CD8-positive, alpha-beta memory T cell (primary cell): ENCODE measurements at places on chromosomes 2 and 18. TPM values are rescaled to one million over a fixed set of nuclear protein-coding genes. Genes with fewer than 3 reads are reported as not detected.
A peak's percentile ranks its signal among the peaks of the same experiment; 100 is the strongest.

- no peaks in the 10 kb centered on the region for H3K27me3 ChIP-seq
These were observed 138.7 kb upstream of the AQP4 start for GRCh38 chr18:27004056-27004829.

SLC9A2 gene
- not detected for polyA plus RNA-seq

TBR1 gene
- polyA plus RNA-seq = not detected

MAP2 gene
- 0.08 TPM for polyA plus RNA-seq

DNA sequence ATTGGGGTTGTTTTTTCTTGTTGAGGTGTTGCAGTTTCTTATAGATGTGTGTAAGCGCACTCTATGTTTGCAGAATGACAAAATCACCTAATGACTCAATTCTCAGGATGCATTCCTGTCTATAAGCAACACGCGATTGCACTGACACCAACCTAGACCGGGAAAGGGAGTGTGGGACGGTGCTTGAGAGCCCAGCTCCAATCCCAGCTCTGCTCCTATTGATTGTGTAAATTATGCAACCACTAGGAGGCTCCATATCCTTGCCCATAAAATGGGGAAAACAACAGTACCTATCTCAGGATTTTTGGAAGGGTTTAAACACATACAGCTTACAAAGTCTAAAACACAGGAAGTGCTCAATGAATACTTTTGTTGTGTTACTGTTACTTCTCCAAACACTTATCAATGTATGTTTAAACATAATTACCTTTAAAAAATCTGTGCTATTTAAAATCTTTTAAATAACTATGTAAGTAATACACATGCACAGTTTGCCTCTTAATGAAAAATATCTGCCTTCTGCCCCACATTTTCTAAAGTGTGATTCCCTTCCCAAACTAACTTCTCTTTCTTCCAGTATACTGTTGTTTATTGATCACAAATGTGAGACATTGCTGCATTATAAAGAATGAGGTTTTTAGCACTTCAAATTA lies 132.5 kb downstream of the SPHKAP start:
- no peaks in the 10 kb centered on the region for H3K27me3 ChIP-seq
- H3K4me3 ChIP-seq = no peak overlapping the region
- H3K4me1 ChIP-seq = no peaks in the 10 kb centered on the region
- H3K27ac ChIP-seq = no peak overlapping the region

CXCR1 gene
- polyA plus RNA-seq = 1.1 TPM

FN1 gene
- polyA plus RNA-seq = 0.08 TPM

SP5 gene
- polyA plus RNA-seq = not detected

DNA sequence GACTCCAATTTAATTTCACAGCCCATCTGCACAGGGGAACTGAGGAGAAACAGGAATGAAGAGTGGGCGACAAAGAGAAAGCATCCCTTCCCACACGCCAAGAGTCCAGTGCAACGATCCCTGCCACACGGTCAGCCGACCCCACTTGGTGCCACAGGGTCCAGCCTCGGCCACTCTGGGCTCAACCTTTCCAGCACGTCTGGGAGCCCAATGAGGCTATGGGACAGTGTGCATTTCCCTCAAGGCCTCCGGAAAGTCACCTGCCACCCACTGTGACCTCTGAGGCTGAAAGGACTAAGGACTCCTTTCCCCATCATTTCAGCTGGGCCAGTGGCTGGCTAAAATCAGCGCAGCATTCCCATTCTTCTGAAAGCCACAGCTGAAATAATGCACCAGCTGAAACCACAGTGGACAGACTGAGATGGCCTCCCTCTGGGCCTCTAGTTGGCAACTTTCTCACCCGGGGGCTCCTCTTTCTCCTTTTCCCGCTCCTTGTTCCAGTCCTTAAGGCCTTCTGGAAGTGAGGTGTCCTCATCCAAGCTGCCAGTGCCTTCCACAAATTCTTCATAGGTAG lies 21.2 kb downstream of the TUBB6 start:
- no peak overlapping the region for H3K27ac ChIP-seq
- no peak for DNase-seq
- H3K4me3 ChIP-seq = no peak overlapping the region

SLC4A5 gene
- polyA plus RNA-seq = 0.13 TPM

GRCh38 chr2:69054431-69054830 lies 41.5 kb downstream of the ANTXR1 start:
- no peak overlapping the region for H3K27ac ChIP-seq
- H3K4me1 ChIP-seq = no peaks in the 10 kb centered on the region
- no peak overlapping the region for H3K4me3 ChIP-seq
- H3K36me3 ChIP-seq = no peaks in the 10 kb centered on the region
- H3K27me3 ChIP-seq = peaks cover 7% of the 10 kb centered on the region
- DNase-seq = no peak

RBMS1 gene
- polyA plus RNA-seq = 130 TPM

DNA sequence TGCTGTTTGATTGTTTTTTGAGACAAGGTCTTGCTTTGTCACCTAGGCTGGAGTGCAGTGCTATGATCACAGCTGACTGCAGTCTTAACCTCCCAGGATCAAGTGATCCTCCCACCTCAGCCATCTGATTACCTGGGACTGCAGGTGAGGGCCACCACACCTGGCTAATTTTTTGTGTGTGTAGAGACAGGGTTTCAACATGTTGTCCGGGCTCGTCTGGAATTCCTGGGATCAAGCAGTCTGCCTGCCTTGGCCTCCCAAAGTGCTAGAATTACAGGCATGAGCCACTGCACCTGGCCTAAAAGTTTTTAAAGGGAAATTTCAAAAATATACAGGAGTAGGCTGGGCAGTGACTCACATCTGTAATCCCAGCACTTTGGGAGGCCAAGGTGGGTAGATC lies 22.4 kb downstream of the CARF start:
- no peak overlapping the region for H3K4me3 ChIP-seq
- H3K4me1 ChIP-seq = no peaks in the 10 kb centered on the region
- DNase-seq = no peak

- no peak overlapping the region for H3K27ac ChIP-seq
- no peak overlapping the region for H3K4me3 ChIP-seq
- H3K4me1 ChIP-seq = peaks cover 26% of the 10 kb centered on the region
- H3K36me3 ChIP-seq = no peaks in the 10 kb centered on the region
These were observed 2.1 kb upstream of the CXCR1 start for GRCh38 chr2:218168635-218169462.

DNA sequence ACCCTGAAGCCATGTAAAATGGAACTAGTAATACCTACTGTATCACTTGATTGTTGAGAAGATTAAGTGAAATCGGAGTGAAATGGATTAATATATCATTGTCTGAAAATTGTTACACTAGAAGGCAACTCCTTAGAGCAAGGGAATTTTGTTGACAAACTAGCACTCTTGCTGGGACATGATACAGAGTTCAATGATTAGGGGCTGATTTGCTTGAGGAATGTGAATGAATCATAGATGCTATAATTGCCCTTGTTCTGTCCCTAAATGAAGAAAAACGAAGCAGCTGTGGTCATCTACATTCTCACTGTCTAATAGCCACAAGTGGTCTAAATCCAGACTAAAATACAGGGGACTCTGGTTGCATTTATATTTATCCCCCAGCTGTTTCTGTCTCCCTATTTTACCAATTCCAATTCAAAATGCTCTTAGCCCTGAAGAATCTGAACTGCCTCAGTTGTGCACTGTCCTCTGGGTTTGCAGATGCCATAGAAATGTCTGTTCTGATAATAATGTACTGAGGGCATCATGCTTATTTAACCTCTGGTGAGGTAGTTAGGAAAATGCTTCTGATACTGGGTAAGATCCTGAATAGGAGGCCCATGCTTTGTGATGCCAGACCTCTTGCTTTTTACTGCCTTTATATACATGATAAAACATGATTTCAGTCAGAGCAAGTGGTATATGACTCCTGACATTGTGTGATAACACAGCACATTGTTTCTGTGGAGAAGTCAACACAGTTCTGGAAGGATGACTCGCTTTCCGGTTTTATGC lies 382.1 kb downstream of the NRXN1 start:
- no peak overlapping the region for H3K4me3 ChIP-seq
- H3K27ac ChIP-seq = no peak overlapping the region
- no peak for DNase-seq
- no peaks in the 10 kb centered on the region for H3K4me1 ChIP-seq
- H3K27me3 ChIP-seq = no peaks in the 10 kb centered on the region

- no peak overlapping the region for H3K27ac ChIP-seq
- H3K36me3 ChIP-seq = no peaks in the 10 kb centered on the region
- no peaks in the 10 kb centered on the region for H3K27me3 ChIP-seq
- H3K4me3 ChIP-seq = no peak overlapping the region
These were observed 77.0 kb downstream of the CTIF start for GRCh38 chr18:48615566-48616401.

LYG2 gene
- not detected for polyA plus RNA-seq

DNA sequence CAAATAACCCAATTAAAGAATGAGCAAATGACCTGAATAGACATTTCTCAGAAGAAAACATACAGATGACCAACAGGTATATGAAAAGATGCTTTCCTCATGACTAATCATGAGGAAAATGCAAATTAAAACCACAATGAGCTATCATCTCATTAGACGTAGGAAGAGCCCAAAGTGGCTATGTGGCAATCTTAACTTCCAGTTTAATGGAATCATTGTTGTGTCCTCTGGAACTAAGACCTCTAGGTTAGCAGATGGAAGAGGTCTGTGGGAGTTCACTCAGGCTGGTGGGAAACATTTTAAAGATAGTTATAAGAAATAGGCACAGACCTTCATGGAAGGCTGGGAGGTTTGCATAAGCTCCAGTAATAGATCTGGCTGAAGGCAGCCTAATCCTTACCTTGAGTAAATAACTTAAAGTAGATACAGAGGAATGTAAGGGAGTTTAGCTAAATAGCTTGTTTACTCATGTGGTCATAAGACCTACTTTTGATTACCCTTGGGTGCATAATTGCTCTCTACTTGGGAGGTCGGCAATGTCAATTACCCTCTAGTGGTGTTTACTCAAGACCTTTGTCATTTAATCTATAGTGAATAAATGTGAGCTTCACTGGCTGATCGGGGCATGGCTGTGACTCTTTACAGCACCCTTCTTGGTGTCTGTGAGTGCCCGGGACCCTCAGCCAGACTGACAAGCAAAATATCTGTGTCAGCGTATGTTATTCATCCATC lies 119.0 kb downstream of the GULP1 start:
- no peak overlapping the region for H3K27ac ChIP-seq
- no peak overlapping the region for H3K4me3 ChIP-seq
- no peak for DNase-seq
- no peaks in the 10 kb centered on the region for H3K27me3 ChIP-seq
- no peaks in the 10 kb centered on the region for H3K4me1 ChIP-seq
- no peaks in the 10 kb centered on the region for H3K36me3 ChIP-seq

DNA sequence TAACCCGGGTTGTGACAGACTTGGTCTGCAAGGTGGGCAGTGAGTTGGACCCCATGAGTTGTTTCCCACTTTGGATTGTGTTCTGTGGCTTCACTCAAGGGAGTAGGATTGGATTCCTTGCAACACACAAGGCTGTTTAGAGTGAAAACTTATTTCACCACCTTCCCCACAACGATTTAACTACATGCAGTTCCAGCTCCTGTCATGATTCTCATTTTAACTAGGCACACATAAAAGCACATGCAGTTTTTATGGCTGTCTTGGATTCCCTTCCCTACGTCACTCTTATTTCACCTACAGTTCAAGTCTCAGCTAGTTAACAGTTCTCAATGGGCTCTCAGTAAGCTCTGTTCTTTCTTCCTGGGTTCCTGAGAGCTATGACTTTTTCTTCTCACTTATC lies 15.9 kb downstream of the EFEMP1 start:
- H3K4me3 ChIP-seq = no peak overlapping the region
- H3K36me3 ChIP-seq = no peaks in the 10 kb centered on the region
- no peak overlapping the region for H3K27ac ChIP-seq
- no peaks in the 10 kb centered on the region for H3K27me3 ChIP-seq
- H3K4me1 ChIP-seq = no peaks in the 10 kb centered on the region

GRCh38 chr18:11792632-11793031 lies 58.6 kb upstream of the CHMP1B start:
- no peaks in the 10 kb centered on the region for H3K4me1 ChIP-seq
- no peak for DNase-seq
- H3K4me3 ChIP-seq = no peak overlapping the region
- H3K27ac ChIP-seq = no peak overlapping the region
- no peaks in the 10 kb centered on the region for H3K36me3 ChIP-seq
- no peaks in the 10 kb centered on the region for H3K27me3 ChIP-seq

- no peak for DNase-seq
- H3K4me1 ChIP-seq = no peaks in the 10 kb centered on the region
- no peak overlapping the region for H3K27ac ChIP-seq
- no peaks in the 10 kb centered on the region for H3K27me3 ChIP-seq
These were observed 115.6 kb upstream of the OTOS start for GRCh38 chr2:240255811-240256703.

- H3K4me1 ChIP-seq = peaks cover 61% of the 10 kb centered on the region
- H3K27ac ChIP-seq = peak overlapping the region; percentile 55
- peak overlapping the region; percentile 65 for H3K4me3 ChIP-seq
These were observed 1.3 kb downstream of the CEP68 start for GRCh38 chr2:65057391-65058052.

- peaks cover 13% of the 10 kb centered on the region for H3K36me3 ChIP-seq
- no peaks in the 10 kb centered on the region for H3K27me3 ChIP-seq
- peaks cover 12% of the 10 kb centered on the region for H3K4me1 ChIP-seq
- H3K4me3 ChIP-seq = no peak overlapping the region
- no peak overlapping the region for H3K27ac ChIP-seq
These were observed 20.5 kb downstream of the TYMS start for GRCh38 chr18:677951-678381.

GRCh38 chr2:200405599-200406298 lies 99.3 kb downstream of the SPATS2L start:
- no peaks in the 10 kb centered on the region for H3K27me3 ChIP-seq
- no peak overlapping the region for H3K4me3 ChIP-seq
- DNase-seq = no peak
- H3K4me1 ChIP-seq = no peaks in the 10 kb centered on the region
- no peaks in the 10 kb centered on the region for H3K36me3 ChIP-seq

- H3K4me1 ChIP-seq = no peaks in the 10 kb centered on the region
- DNase-seq = no peak
- no peaks in the 10 kb centered on the region for H3K27me3 ChIP-seq
- H3K27ac ChIP-seq = no peak overlapping the region
- no peak overlapping the region for H3K4me3 ChIP-seq
- H3K36me3 ChIP-seq = no peaks in the 10 kb centered on the region
These were observed 476.6 kb downstream of the CNTNAP5 start for GRCh38 chr2:124501575-124502152.

- H3K27me3 ChIP-seq = no peaks in the 10 kb centered on the region
- no peak for DNase-seq
- H3K4me1 ChIP-seq = no peaks in the 10 kb centered on the region
These were observed 41.2 kb upstream of the DAPL1 start for GRCh38 chr2:158753641-158754611.

DNA sequence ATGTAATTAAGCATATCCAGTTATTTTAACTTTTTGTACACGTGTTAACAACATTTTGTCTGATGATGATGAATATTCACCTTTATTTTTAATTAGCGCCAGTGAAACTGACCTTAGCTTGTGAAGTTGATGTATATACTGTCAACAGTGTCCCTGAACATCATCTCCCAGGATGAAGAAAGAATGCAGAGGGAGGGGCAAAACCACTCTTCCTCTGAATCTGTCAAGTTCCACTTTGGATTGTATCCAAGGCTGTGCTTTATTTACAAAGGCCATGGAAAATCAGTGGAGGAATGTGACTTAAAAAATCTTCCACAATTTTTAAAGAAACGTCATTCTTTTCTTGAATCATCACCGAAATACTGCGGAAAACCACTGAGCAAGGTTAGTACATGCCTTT lies 4.5 kb upstream of the RMDN2 start:
- no peak overlapping the region for H3K27ac ChIP-seq
- H3K27me3 ChIP-seq = no peaks in the 10 kb centered on the region
- no peak for DNase-seq
